ENCODE measurements at places on chromosomes 7 and 10.

- no peak for DNase-seq
Measured at GRCh38 chr10:18179891-18180290, 39.7 kb downstream of the CACNB2 start.

- no peak for DNase-seq
Measured at GRCh38 chr10:100209303-100209702, 20.1 kb downstream of the CHUK start.

DNA sequence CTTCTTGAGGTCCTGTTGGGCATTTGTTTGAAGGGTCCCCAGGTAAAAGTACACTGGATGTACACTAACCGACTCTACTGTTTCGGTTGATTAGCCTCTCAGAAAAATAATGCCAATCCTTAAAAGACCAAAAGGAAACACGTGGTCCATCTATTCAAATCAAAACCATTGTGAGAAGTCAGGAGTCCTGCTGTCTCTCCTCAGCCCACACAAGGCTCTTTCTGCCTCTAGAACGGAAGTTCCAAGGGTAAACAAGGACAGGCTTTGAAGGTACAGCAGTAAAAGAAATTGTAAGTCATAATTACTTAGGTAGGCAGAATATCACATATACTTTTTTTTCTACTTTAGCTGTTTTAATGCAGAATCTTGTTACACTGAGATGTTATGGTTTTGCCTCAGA lies 71.7 kb upstream of the TPK1 start:
- DNase-seq: no peak

GRCh38 chr7:157432541-157432956 lies 95.7 kb downstream of the DNAJB6 start:
- DNase-seq: no peak

DNA sequence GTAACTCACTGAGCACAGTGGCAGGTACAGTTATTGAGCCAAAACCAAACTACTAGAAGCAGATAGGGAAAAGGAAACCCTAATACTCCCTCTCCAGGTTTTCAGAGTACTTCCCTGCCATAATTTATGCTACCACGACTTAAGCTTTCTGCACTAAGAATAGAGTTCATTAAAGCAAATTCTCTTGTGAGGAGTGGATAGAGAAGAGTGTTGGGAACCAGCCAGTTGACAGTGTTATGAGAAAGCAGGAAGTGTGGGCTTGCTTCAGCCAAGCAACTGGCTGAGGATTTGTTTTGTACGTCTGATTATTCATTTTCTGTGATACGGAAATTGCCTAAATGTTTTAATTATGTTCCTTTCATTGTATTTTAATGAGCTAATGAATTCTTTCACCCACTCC lies 280.5 kb downstream of the KIF20B start:
- DNase-seq: no peak

DNA sequence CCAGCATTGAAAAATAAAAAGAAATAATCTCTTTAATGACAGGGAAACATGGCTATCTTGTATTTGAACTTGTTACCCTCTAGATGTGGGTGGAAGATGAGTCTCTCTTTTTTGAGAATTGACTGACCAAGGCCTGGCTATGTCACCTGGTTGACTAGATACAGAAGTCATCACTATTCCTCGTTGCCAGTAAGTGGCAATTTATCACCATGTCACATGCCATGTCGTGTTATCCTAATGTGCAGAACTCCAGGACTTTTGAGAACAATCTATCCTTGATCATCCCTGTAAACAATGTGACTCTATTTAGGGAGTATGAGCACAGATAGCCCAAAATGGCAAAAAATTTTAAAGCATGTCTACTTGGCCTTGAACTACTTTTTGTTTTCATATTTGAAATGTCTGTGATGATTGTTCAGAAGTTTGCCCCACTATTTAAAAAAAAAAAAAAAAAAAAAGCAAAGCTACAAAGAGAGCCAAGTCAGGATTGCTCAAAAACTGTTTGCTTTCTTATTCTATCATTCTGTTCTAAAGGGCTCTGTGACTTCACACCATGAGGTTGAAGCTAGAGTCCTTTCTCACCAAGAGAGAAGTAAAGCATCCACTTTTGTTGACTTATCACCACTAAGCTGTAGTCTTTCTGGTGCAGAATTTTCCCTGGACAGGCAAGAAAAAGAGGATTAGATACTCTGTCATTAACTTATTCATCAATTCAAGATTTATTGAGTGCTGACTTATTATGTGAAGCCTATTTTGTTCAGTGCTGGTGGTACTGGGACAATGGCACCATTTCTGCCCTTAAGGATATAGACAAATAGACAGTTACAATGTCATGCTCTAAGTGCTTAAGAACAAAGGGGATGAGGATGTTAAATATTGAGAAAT lies 10.4 kb upstream of the WIPF3 start:
- no peak for DNase-seq

DNA sequence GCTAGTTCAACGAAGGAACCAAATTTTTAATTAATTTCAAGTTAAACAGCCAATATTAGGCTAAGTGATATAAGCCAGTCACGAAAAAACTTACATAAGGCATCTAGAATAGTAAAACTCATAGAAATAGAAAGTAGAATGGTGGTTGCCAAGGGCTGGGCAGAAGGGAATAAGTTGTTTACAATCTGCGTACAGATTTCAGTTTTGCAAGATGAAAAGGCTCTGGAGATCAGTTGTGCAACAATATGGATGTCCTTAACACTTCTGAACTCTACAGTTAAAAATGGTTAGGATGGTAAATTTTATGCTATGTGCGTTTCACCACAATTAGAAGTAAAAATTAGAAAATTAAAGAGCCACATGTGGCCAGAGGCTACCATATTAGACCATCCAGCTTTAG lies 13.3 kb downstream of the SCRN1 start:
- DNase-seq: no peak

- DNase-seq: no peak
Measured at GRCh38 chr10:49474901-49475300, 64.0 kb downstream of the ERCC6 start.

DNA sequence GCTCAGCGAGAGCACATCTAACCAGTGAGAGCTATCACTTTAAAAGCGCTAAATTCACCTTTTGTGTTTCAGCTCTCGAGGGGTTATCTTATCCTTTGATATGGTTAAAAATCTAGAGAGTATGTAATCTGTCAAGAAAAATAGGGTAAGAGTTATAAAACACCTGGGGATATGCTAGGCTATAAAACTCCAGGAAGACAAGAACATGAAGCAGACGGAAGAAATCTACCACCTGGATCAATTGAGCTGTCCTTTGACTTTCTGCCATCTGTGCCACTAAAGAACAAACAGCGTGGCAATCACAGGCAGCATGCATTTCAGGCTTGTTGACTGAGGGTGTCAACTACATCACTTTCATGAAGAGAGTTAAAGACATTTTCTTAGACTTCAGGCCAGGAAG lies 83.1 kb downstream of the ZNF248 start:
- DNase-seq: no peak

DNA sequence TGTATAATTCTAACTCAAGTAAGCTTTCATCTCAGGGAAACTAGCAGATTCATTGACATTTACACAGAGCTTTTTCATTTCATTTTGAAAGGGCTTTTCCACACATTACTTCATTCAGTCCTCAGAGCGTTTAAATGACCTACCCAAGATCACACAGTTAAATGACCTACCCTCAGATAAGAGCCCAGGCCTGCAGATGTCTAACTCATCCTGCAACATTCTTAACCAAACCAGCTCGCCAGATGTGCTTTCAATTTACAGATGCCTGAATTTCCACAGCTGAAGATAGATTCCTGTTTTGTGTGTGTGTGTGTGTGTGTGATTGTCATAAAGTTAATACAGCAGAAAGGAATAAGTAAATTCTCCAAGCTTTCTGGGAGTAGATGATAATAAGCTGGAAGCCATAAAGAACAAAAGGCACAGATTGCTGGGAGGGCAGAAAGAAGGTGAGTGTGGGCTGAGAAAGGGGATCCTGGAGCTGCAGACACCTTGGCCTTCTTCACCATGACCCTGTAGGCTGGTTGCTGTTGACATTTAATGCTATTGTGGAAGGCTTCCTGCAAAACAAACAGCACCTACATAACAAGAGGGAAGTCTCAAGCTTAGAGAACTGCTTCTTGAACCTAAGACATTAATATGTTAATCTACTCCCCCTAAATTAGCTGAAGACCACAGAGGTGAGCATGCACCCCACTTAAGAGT lies 489.7 kb upstream of the CELF2 start:
- no peak for DNase-seq

GRCh38 chr7:6886198-6886597 lies 60.1 kb upstream of the CCZ1B start:
- no peak for DNase-seq

GRCh38 chr7:6268907-6269306 lies 3.5 kb downstream of the CYTH3 start:
- no peak for DNase-seq

DNA sequence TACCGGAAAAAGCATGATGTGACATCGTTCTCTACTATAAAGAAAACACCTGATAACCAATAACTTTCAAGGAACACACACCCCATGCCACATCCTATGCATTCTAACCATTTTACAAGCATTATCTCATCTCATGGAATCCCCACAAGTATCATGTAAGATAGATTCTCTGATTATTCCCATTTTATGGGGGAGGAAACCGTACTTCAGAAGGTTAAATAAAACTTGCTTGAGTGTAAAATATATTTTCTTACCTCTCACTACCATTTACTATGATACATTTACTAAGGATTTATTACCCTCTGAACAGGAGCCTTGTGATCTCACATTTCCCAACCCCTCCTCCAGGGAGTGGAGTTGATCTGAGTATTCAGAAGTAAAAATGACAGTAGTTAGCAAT lies 522.7 kb downstream of the CNTNAP2 start:
- DNase-seq: no peak

- no peak for DNase-seq
Measured at GRCh38 chr10:119270762-119271366, 63.5 kb downstream of the GRK5 start.

GRCh38 chr7:29563590-29564495 lies at the start of gene PRR15:
PRR15 (plus strand) TSS chr7:29563835; CDS start chr7:29566330, 2,495 bp downstream.
- no peak for DNase-seq

- no peak for DNase-seq
Measured at GRCh38 chr10:128268015-128268722, 141.9 kb upstream of the MKI67 start.

DNA sequence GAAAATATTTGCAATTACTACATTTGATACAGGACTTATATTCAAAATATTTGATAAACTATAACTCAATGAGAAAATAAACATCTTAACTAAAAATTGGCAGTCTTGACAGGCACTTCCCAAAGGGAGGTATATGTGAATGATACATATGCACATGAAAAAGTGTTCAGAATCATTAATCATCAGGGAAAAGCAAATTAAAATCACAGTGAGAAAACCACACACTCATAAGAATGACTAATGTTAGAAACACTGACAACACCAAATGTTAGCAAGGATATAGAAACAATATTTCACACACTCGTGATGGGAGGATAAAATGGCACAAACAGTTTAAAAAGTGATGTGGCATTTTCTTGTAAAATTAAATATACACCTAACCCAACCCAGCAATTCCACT lies 4.1 kb upstream of the VPS26A start:
- DNase-seq: no peak

DNA sequence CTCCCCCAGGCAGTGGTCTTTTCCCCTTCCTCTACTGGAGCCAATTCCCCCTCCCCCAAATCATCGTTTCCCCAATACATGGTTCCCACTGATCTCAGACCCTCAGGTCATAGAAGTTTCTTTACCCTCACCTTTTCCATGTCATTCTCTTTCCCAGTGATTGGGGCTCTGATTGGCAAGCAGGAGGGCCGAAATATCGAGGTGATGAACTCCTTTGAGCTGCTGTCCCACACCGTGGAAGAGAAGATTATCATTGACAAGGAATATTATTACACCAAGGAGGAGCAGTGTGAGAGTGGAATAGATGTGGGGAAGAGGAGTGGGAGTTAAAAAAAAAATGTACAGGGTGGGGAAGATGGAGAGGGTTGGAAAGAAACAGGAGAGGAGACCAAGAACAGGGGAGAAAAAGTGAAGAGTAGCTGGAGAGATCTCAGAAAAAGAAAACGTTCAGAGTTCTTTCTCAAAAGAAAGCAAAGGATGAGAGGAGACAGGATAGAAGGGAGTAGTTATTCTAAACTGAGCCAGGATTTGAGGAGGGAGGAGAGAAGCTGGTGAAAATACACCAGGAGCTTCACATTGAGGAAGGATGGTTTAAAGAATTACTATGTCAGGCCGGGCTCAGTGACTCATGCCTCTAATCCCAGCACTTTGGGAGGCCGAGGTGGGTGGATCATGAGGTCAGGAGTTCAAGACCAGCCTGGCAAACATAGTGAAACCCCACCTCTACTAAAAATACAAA lies 858 bp downstream of the COPS6 start:
- no peak for DNase-seq

DNA sequence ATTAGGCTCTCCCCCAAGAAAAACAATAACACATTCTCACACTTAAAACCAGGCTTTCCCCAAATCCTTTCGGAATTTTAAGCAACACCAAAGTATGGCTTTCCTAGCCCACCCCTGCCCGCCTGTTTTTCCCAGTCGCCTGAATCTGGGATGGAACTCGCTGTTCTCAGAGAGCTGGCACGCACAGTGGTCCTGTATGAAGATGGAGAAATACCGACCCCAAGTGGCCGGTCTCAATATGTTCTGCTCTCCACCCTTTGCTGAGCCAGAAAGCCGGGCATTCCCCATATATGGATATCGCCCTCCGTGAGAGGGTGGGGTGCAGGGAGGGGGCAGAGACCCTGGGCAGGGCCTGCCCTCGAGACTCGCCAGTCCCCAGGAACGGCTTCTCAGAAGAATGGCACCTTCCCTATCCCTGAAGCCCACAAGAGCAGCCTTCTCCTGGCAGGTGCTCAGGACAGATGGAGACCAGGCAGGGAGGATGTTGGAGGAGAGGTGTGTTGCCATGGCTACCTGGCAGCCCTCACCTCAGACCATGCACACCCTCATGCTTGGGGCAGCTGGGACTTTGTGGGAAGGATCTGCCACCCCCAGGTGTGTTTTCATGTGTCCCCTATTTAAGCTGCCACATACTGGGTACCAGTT lies 3.4 kb downstream of the TACR2 start:
- no peak for DNase-seq

- no peak for DNase-seq
Measured at GRCh38 chr10:131187926-131188325, 123.6 kb downstream of the TCERG1L start.

Data from stimulated activated CD4-positive, alpha-beta T cell treated with anti-CD3 and anti-CD28 coated beads, Interleukin-1b, Interleukin-23, amount 100 ng/mL, for 24 hours (primary cell).